SIG-M5 (cell line): ENCODE measurements at places on chromosomes 6 and 20.
A peak's percentile ranks its signal among the peaks of the same experiment; 100 is the strongest.

DNA sequence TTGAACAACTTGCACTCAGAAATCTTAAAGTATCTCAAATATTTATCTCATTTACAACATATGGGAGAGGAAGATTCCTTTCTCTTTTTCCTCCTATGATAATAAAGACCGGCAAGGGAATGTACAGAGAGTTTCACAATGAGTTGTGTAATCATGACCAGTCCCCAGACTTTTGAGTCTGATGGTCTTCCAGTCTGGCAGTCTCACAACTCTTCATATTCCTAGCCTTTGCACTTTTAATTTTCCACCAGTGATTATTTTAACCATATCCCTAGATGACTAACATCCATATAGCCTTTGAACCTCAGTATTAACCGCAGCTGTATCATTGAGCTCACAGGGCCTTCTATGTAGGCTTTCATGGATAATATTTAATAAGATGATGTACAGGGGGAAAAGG lies 278.5 kb downstream of the KHDC1L start:
- DNase-seq: no peak

- DNase-seq: no peak
These were observed 81.6 kb downstream of the PXDC1 start for GRCh38 chr6:3669916-3670315.

DNA sequence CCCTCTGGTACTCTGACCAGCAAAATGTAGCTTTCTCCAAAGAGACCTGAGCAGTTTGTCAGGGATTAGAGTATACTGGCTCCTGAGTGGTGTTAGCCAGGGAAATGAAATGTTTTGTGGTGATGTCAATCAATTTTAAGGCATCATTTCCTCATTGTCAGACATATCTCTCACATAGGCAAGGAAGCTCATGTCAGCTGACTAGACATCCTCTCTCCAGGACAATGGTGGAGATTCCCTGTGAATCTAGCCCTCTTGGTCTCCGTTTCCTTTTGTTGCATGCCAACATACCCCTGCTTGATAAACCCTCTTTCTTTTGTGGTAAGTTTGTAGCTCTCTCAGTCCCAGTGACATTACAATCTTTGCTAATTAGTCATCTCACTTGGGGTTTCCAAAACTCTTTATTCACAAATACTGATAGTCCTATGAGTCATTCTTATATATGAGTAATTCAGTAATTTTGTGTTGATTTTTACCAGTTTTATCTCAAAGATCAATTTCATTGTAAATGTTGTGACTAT lies 135.6 kb upstream of the PTPRK start:
- DNase-seq: no peak

DNA sequence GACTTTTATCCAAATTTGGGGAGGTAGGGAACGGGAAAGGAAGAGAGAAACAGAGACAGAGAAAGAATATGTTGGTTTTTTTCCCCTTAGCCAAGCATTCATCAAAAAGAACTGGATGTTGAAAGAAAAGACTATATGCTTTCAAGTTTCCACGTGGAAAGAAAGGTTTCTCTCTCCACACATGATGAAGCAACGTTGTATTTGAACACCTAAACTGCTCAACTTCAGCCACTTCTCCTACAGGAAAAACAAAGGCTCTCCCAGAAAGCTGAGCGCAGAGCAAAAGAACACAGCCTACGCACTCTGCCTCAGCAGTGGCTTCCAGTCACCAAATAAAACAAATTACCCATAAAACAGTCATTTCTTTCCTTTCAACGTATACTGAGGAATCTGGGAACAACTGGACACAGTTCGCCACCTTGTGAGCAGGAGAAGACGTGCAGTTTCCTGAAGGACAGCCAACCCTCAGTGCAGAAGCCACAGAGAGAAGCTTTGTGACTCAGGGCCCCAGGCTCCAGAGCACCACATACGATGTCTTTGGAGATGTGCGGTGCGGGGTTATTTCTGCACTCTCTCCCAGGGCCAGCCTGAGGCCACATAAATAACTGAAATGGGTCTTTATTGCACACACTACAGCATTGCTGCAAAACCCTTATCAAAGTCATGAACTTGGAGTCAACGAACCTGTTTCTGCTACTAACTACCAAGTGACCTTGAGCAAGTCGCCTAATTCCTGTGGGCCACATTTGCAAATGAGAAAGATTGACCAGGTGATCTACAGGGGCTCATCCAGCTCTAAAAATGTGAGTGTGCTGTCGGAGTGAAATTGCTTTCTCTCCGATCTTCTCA lies 10.1 kb downstream of the IL17F start:
- no peak for DNase-seq

DNA sequence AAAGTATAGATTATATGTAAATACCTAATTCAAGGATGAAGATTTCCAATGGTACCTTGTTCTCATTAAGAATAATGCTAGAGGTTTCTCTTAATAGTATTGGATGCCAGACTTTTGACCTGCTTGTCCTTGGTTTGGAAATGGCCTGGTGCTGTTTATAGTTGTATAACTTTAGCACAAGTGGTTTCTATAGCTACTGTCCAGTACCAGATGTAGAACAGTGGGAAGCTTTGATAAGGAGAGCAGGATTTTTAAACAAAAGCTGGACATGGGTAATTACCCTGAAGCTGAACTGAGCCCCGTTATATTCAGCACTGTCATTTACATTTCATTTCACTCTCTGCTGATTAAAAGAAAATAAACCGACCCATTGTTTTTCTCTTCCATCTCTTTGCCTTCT lies 43.7 kb downstream of the TRMT11 start:
- no peak for DNase-seq

DNA sequence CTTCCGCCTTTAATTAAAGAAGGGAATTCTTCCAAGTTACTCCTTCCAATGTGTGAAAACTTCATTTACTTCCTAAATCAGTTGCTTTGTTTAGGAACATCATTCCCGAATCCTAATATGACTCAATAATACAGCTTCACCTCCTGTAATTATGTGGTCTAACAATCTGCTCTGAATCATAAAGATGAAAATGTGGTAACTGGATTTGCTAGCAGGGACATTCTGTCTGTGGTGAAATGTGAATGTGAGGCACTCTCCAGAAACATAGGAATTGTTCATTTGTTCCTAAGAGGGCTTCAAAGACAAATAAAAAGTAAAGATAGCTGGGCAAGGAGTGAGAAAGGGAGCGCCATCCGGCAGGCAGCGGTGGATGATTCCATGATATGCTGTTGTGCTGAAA lies 678.1 kb downstream of the KIF16B start:
- no peak for DNase-seq

DNA sequence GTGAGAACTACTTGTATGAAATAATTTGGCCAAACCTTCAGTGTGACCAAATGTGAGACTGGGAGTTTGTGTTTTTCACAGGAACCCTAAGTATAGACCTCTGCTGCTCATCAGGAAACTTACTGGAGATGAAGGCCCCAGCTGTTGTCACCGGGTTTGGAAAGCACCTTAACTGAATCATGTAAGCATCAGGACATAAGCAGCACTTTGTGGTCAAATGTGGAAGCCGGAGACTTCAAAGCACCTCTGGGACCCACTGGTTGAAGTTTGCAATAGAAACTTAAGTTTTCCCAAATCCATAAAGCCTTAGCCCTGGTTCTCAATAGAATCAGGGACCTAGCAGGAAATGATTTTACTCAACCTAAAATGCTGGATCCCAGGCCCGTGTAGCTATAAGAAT lies 14.3 kb downstream of the TTPAL start:
- no peak for DNase-seq

DNA sequence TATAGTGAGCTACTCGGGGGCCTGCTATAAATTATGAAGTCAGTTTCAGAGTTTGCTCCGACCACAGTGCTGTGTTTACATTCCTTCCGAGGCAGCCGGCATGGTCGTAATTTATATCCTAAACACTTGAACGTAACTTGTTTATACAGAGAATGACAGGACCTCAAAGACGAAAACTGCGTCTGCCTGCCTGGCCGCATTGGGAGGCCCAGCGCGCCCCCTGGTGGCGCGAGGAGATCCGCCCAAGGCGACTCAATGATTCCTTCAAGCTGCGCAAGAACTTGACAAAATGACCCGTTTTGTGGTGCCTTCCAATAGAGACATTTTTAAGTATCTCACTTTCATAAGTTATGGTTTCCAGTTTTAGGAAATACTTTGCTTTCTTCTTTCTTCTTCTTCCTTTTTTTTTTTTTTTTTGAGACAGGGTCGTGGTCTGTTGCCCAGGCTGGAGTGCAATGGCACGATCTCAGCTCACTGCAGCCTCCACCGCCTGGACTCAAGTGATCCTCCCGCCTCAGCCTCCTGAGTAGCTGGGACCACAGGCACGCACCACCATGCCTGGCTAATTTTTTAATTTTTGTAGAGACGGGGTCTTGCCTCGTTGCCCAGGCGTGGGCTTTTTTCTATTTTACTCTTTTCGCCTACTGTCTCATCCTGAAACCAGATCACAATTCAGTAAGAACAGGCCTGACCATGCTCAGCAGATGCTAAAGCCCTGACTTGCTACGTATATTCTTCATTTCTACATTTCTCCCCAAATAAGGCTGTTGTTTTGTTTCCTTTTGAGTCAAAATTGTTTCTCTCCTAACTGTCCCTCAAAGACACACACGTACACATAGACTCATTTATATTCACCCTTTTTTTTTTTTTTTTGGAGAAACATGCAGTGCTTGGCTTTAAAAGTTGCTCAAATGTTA lies 7.8 kb downstream of the FOXF2 start:
- no peak for DNase-seq

- no peak for DNase-seq
These were observed 156.3 kb upstream of the RNF24 start for GRCh38 chr20:4171538-4172116.

GRCh38 chr20:10520528-10520927 lies 85.4 kb downstream of the SLX4IP start:
- DNase-seq: no peak

DNA sequence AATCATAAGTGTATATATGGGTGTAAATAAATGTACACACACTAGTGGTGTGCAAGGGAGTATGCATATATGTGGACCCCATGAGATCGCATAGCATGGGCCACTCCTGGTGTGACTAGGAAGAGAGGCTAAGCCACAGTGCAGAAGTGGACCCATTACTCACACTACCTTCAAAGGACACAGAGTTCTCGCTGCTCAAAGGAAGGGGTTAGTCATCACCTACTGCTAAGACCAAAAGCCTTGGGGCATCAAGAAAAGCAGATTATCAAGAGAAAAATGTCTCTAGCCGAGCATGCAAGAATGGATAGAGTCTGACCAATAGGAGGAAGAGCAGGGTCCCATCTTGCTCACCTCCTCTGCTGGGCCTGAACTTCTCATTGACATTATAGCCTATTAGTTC lies 195.5 kb downstream of the MAFB start:
- no peak for DNase-seq

DNA sequence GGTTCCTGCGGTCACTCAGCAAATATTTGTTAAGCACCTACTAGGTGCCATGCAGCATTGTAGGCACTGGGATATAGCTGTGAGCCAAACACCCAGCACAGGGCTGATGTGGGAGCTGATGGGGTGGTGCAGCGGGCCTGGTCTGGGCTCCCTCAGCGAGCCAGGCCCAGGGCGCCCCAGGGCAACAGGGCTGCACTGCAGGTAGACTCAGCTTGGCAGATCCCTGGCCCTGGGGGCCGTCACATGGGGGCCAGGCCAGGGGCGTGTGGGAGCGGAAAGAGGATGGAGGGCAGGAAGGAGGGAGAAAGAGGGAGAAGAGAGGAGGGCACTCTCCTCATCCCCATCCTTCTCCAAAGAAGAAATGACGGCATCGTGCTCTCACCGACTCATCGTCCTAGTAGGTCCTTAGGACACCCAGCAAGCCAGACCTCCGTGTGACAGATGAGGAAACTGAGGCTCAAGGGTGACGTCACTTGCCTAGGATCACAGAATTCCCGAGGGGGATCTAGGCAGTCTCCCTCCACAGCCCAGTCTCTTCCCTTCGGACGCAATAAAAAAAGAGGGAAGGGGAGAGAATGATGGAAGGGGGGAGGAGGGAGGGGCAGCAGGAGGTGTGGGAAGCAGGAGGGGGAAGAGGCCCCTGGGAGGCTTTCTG lies 53.3 kb downstream of the RBM38 start:
- DNase-seq: no peak

DNA sequence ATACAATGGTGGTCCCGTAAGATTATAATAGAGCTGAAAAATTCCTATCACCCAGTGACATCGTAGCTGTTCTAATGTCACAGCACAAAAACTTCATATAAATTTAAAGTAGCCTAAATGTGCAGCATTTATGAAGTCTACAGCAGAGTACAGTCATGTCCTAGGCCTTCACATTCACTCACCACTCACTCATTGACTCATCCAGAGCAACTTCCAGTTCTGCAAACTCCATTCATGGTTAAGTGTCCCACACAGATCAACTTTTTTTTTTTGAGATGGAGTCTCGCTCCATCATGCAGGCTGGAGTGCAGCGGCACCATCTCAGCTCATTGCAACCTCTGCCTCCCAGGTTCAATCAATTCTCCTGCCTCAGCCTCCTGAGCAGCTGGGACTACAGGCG lies 20.9 kb upstream of the KCNG1 start:
- DNase-seq: no peak

- DNase-seq: no peak
These were observed 10.7 kb downstream of the TUBB start for GRCh38 chr6:30730601-30731435.

DNA sequence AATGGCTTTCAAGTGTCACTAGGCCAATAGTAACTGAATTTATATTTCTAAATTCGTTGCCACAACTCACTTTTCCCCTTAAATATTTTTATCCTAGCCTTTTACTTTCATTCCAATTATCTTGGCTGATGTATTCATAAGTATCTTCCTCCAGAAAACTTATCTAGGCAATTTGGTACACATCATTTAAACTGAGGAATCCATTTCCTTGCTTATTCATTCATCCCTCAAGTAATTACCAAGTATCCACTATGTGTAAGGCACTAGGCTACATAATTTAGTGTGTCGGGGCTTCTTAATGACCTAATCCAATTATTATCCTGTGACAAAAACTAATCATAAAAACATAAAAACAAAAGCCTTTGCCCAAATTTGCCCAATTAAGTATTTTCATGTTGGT lies 258.3 kb upstream of the TCF21 start:
- no peak for DNase-seq

GRCh38 chr20:10511509-10512251 lies 76.6 kb downstream of the SLX4IP start:
- DNase-seq: peak; percentile 74

- no peak for DNase-seq
These were observed 91.9 kb downstream of the PLCB4 start for GRCh38 chr20:9160757-9161156.

DNA sequence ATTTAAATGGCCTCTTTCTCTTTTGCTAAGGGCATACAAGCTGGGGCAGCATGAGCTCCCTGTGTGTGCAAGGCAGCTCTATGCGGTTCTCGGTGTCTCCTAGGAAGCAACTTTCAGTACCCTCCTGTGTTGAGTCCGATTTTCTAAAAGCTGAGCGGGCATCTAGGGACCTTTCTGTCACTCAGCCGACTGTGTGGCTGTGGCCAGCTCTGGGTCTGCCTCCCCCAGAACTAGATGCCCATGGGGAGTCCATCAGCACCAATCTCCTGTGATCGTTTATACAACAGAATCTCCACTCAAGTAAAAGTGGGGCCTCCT lies 7.5 kb downstream of the NELFCD start:
- DNase-seq: no peak

GRCh38 chr6:162627362-162627761 lies 100.2 kb downstream of the PRKN start:
- no peak for DNase-seq
